GM23338 (cell line): ENCODE measurements at places on chromosomes 2 and 18.

DNA sequence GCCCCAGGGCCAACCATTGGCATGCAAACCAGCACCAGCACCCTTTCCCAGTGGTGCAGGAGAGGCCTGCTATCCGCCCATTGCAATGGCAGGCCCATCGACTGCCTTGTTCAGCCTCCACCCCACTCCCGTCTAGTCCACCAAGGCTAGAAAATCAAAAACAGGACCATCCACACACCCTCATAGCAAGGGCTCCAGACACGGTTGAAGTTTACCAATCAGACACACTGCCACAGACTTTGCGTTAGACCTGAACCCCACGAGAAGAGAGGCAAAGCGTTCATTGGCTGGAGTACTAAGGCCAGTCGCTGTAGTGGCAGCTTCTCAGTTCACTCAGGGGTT lies 95.3 kb upstream of the TEX51 start:
- DNase-seq: no peak

- DNase-seq: no peak
Observed at GRCh38 chr2:33381301-33381858, 95.1 kb upstream of the RASGRP3 start.

DNA sequence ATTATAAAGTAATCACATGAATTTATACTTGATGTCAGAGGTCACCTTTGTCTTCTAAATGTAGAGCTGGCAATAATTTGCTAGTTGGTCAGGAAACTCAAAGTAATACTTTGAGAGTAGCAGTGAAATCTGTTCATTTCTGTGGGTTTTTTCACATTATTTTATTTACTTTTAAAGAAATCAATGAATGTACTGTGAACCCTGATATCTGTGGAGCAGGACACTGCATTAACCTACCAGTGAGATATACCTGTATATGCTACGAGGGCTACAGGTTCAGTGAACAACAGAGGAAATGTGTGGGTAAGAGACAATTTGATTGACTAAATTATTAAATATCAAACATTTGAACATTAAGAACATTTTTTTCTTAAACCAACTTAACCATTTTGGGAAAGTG lies 203.0 kb upstream of the RASGRP3 start:
- no peak for DNase-seq

DNA sequence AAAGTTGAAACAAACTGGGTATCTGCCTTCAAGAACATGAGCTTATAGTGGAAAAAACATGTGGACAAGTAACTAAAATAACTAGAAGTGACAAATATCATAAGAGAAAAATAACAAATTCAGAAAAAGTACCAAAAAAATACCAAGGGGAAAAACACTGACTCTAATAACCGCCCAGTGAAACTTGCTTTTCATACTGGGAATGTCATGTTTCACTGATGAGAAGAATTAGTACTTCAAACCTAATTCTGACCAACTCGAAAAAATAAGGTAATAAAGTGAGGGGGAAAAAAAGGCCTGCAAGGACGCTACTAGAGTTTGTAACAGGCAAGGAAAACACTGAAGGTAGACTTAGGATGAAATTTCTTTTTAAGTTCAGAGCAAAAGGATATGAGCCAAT lies 83.6 kb downstream of the RTTN start:
- DNase-seq: no peak

- no peak for DNase-seq
Observed at GRCh38 chr18:76507830-76508385, 12.9 kb upstream of the ZNF516 start.

DNA sequence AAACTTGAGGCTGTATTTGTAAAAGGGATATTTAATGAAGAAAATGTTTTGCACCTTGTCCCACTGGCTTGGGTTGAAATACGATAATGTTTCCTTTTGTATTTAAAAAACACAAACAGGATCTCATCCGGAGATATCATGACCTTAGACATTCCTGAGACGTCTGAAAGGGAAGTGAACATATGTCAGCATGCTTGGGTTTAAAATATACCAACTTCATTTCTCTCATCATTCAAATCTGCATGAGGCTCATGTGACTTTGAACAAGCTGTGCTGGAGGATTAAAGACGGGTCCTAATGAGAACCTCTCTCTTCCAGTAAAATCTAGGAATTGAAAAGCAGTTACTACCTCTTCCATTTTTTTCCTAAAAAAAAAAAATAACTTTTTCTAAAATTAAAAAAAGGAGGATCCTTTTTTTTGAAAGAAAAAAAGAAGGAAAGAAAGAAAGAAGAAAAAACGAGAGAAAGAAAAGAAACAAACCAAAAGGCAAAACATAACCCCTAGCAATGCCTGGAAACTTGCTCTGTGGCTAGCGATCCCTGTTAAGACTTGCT lies 106.8 kb upstream of the ZFP36L2 start:
- DNase-seq: no peak

DNA sequence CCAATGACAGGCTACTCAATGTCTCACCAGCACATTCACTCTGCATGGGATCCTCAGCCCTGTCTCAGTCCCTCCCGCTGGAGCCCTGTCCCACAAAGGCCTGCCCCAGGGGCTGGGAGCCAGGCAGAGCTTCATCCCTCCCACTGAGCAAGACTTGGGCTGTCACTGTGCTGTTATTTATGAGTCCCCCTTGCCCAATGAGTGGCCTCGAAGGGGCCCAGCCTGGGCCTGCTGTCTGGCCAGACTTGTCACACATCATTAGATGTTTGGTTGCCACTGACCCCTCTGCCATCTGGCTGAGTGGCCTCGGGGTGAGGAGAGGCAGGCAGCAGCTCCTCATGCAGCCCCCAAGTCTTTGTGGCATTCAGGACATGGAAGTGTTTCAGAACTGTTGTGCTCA lies 330.6 kb upstream of the SKOR2 start:
- no peak for DNase-seq

DNA sequence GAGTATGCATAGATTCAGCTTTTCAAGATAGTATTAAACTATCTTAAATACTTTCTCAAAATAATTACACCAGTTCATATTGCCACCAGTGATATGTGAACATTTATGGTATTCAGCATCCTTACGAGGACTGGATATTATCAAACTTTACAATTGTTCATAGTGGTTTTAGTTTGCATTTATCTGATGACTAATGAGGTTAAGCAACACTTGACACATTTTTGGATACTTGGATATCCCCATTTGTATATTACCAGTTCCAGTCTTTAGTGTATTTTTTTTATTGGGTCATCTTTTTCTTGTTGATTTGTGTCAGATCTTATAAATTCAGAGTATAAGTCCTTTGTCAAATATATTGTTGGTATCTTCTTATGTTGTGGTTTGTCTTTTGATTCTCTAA lies 128.4 kb downstream of the ASXL3 start:
- DNase-seq: no peak

GRCh38 chr2:191670076-191670475 lies 7.9 kb upstream of the NABP1 start:
- no peak for DNase-seq

GRCh38 chr2:178523596-178524134 lies 43.4 kb downstream of the PLEKHA3 start:
- peak; percentile 15 for DNase-seq

DNA sequence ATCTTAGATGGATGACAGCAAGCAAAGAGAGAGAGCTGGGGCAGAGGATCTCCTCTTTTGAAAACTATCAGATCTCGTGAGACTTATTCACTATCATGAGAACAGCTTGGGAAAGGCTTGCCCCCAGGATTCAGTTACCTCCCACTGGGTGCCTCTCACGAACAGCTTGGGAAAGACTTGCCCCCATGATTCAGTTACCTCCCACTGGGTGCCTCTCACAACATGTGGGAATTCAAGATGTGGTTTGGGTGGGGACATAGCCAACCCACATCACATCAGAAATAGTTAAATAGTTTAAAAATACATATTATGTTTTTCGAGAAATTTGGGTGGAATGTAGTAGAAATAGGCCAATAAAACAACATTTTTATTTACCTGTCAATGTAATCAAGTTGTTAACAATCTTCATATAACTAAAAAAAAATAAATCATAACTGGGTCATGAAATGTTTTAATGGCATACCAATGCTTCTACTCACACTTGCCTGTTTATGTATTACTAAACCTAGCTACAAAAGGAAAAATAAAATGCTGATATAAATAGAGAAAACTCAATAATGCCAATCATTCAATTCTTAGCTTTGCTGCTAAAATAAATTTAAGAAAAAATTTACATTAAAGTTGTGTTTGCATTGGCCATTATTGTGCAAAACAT lies 608.9 kb downstream of the SUCLG1 start:
- no peak for DNase-seq

DNA sequence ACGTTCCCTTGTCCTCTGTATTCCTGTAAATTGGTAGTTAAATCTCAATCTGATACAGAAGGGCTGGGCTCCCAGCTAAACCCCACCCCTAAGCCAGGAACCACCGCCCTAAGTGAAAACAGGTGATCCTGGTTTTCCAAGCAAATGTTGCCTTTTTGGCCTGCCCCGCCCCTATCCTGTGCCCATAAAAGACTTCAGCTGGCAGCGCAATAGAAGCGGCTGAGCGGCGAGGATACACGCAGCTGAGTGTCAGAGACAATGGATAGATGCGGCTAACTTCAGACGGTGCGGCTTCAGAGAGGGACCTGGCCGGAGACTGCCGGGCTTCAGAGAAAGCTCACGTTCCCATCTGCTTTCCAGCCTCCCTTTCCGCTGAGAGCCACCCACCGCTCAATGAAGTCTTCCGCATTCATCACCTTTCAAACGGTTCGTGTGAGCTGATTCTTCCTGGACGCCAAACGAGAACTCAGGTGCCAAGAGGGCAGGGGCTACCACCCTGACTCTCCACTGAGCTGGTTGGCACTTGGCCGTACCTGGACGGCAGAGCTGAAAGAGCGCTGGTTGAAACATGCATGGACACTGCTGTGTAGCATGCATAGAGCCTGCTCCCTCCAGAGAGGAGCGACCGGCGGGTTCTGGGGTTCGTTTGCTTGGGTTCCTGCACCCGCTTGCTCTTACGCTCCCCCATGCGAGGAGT lies 49.5 kb upstream of the POLE4 start:
- peak; percentile 73 for DNase-seq

- DNase-seq: peak; percentile 96
Observed at GRCh38 chr2:72862239-72862988, 24.8 kb upstream of the SPR start.

DNA sequence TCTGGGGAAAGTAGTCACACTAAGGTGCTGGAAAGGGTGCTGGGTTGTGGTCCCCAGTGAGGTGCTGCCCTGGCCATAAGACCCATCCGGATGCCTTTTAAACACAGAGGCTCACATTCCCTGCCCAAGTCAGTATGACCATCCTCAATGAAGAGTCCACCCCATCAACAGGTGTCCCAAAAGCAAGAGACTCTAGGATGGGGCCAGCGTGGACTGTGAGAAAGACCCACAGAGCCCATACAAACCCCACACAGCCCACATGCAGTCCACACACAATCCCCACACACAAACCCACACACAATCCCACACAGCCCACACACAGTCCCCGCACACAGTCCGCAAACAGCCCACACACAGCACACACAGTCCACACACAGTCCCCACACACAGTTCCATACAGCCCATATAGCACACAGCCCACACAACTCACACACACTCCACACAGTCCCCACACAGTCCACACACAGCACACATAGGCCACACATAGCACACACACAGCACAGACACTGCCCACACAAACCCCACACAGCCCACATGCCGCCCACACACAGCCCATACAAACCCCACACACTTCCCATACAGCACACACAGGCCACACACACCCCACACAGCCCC lies 241.4 kb upstream of the SALL3 start:
- DNase-seq: no peak

DNA sequence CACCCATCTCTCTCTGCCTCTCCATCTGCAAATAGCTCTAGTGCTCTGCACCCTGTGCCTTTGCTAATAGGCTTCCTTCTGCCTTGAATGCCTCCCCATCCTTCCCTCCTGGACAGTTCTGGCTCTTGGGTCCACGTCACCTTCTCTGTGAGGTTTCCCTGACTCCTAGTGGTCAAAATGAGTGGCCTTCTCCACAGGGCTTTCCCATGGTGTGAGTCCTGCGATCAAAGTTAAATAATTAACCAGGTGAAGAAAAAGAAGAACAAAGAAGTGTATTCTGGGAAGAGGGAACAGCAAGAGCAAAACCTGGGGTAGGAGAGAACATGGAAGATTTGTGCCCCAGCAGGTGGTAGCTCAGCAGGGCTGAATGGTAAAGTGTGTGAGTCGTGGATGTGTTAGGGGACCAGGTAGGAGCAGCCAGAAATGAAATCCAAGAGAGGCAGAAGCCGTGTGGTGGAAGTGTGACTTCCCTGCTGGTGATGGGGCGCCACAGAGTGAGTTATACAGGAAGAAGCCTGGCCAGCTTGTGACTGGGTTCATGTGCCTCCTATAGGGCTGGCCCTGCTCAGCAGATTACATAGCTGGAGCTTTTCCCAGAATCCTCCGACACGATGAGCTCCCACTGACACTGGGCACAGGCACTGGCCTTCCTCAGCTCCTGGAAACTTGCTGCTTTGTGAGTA lies 93.8 kb upstream of the LDAH start:
- peak; percentile 12 for DNase-seq

- no peak for DNase-seq
Observed at GRCh38 chr2:144560251-144560650, 40.3 kb upstream of the ZEB2 start.

GRCh38 chr18:47901624-47902362 lies 28.7 kb downstream of the SMAD2 start:
- DNase-seq: peak; percentile 33

GRCh38 chr2:75558786-75559679 lies 1.7 kb downstream of the EVA1A start:
- DNase-seq: no peak

- peak; percentile 43 for DNase-seq
Observed at GRCh38 chr2:198337368-198337767, 533.0 kb downstream of the PLCL1 start.

DNA sequence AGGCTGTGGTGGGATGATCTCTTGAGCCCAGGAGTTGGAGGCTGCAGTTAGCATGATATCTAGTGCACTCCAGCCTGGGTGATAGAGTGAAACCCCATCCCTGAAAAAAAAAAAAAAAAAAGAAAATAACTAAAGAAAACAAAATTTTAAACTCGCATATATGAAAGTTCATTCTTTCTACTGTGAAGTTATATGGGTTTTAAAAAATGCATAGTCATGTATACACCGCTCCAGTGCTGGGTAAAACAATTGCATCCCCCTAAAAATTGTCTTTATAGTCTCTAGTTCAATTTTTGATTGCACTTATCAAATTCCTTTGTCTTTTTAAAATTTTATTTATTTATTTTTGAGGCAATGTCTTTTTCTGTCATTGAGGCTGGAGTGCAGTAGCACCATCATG lies 65.0 kb upstream of the ACYP2 start:
- no peak for DNase-seq

- no peak for DNase-seq
Observed at GRCh38 chr2:160373666-160374065, 119.9 kb downstream of the RBMS1 start.

- DNase-seq: peak; percentile 62
Observed at GRCh38 chr18:44680273-44681075, at the start of gene SETBP1. Gene SETBP1, plus strand, starts transcription at chr18:44680888. Its CDS starts 20,459 bp downstream, at chr18:44701347.

- no peak for DNase-seq
Observed at GRCh38 chr2:60526623-60527022, 26.8 kb downstream of the BCL11A start.

- DNase-seq: no peak
Observed at GRCh38 chr2:197197895-197198311, 112.7 kb downstream of the ANKRD44 start.
